Stimulated activated CD8-positive, alpha-beta memory T cell treated with anti-CD3 and anti-CD28 coated beads, Interleukin-4, amount 100 ng/mL, for 1 hour (primary cell): ENCODE measurements at places on chromosomes 6 and 20.

DNA sequence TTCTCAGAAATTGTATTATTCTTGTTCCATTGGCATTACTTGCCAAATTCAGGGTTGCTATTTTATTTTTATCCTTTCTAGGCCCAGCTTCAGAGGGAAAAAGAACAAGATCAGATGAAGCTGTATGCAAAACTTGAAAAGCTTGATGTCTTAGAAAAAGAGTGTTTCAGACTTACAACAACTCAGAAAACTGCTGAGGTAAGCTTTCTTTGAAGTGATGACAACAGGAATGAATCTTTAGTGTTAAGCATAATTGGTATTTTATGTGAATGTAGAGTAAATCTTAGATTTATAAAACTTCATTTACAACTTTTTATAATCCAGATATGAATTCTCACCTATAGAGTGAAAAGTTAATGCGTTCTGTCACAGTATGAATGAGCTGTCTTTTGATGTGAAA lies 58.4 kb downstream of the CEP57L1 start:
- DNase-seq, result no peak

DNA sequence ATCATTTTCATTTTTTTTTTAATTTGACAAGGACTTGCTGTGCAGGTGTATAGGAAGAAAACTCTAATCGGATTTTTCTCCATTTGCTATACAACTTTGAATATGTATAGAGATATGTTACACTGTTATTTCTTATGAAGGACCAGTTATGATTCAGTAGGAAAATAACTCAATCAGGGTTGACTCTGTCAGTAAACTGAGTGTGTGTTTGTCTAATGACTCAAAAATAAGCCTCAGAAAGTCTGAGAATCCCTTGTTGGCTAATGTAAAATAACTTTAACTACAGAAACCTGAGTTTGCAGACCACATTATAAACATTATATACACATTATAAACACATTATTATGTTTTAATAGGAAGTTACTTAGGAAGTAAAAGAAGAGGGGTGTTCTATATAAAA lies 352.6 kb downstream of the RIMS1 start:
- no peak for DNase-seq

DNA sequence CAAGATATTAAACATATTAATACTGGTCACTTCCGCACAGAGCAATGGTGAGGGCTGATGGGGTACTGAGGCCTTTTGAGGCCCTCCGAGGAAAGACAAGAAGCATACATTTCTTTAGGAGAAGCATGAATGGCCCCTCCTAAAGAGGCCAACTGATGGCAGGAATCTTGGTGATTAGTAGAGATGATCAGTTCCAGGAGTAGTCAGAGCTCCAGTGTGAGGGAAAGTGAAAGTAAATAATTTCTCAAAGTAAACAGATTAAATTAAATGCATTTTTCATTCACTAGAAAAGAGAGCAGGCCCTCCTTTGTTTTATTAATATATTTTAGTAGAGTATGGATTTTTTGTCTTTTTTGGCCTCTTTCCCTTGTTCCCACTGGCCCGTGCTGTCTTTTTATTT lies 38.2 kb downstream of the NOX3 start:
- no peak for DNase-seq

GRCh38 chr20:10338426-10339180 lies 95.4 kb downstream of the MKKS start:
- DNase-seq, result no peak

DNA sequence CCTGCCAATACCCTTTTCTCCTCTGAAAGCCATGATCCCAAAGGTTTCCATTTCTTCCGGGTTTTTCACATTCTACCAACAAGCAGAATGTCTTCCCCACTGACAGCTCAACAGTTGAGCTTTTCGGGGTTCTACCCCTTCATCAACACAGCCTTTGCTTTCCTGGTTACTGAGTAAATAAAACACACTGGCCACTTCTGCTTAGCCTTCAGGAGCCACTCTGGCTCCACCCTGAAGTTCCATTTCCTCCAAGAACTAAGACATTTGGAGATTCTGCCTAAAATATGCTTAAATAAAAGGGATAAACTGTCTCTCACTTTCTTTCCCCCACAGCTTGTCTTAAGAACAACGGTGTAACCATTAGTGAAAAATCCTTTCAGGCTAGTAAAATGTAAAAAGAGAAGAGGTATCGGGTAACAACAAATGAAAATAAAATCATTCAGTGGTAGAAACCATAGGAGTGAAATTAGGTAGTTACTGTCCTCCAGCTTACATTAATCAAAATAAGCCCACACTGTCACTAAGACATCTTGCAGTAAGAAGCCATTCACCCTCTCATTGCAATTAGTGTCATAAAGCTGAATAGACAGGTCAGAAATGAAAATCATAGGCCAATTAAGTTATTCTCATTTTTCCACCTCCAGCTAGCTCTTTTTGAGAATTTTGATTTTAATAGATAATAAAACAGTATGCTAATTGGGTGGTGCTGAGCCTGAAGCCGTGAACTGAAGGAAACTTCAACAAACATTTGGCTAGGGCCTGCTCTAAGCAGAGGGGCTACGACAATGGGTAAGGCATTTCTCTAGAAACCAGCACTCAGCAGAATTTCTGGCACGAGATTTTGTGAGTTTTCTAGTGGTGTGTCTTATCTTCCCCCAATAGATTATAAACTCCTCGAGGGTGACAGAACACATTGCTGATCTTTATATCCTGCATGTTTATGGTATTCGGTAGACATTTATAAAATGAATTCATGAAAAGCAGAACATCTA lies 194.2 kb downstream of the KHDC1L start:
- no peak for DNase-seq

- no peak for DNase-seq
These were observed 58.1 kb upstream of the SNAP91 start for GRCh38 chr6:83767033-83767432.

DNA sequence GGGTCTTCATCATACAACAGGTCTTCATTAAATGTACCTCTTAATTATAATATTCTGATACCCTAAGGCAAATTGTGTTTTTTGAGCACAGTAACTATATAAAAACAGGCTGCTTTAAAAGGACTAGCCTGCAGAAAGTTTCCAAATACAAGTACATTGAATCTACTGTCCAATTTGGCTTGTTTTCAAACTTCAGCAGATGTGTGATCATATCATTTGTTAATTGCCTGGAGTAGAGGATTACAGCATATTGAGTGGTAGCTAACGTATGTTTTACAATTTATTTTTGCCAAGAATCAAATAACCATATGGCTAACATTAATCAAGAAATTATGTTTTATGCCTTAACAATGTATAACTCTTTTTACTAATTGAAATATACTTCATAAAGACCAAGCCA lies 12.6 kb downstream of the TINAG start:
- no peak for DNase-seq

GRCh38 chr6:69871107-69871506 lies 4.8 kb downstream of the COL19A1 start:
- DNase-seq, result no peak

GRCh38 chr6:155418017-155418761 lies 37.5 kb downstream of the NOX3 start:
- DNase-seq, result no peak

- DNase-seq, result no peak
These were observed 12.7 kb downstream of the SPDEF start for GRCh38 chr6:34543421-34543820.

DNA sequence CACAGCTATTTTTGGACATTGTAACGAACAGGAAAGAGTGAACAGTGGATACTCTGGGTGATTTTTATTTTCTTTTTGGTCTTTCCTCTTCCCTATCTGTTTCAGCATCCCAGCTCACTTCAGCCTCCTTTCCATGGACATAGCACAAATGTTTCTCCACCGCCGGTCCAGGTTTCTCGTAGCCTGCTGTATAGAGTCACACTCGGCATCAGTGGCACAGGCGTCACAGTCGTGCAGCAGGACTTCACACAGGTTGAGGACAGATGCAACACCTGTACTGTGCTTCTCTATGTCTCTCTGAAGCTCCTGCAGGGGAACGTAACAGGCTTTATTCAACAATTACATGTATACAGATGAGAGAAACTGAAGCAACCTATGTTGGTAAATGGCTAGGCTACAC lies 348.3 kb downstream of the ESR1 start:
- no peak for DNase-seq

- no peak for DNase-seq
These were observed 5.8 kb downstream of the DDR1 start for GRCh38 chr6:30889921-30890645.

- DNase-seq, result no peak
These were observed 8.9 kb downstream of the GLP1R start for GRCh38 chr6:39057251-39058155.

- no peak for DNase-seq
These were observed 40.9 kb downstream of the TRERF1 start for GRCh38 chr6:42410861-42411260.

DNA sequence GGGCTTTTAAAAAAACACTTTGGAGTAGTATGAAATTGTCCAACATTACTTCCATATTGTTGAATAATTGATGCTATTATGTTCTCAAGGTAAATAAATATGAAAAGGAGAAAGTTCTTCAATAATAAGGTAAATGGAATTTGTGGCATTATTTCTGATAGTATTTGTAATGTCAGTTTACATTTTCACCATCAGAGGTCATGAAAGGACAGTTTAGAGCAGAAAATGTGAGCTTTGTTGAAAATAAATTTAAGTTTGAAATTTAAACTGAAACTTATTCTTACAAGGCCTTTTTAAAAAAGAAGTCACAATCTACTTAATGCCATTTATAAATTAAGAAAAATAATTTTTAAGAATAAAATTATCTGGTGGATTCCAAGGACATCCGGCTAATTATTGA lies 15.8 kb upstream of the CEP162 start:
- no peak for DNase-seq
